ENCODE measurements at places on chromosomes 16 and 17.

DNA sequence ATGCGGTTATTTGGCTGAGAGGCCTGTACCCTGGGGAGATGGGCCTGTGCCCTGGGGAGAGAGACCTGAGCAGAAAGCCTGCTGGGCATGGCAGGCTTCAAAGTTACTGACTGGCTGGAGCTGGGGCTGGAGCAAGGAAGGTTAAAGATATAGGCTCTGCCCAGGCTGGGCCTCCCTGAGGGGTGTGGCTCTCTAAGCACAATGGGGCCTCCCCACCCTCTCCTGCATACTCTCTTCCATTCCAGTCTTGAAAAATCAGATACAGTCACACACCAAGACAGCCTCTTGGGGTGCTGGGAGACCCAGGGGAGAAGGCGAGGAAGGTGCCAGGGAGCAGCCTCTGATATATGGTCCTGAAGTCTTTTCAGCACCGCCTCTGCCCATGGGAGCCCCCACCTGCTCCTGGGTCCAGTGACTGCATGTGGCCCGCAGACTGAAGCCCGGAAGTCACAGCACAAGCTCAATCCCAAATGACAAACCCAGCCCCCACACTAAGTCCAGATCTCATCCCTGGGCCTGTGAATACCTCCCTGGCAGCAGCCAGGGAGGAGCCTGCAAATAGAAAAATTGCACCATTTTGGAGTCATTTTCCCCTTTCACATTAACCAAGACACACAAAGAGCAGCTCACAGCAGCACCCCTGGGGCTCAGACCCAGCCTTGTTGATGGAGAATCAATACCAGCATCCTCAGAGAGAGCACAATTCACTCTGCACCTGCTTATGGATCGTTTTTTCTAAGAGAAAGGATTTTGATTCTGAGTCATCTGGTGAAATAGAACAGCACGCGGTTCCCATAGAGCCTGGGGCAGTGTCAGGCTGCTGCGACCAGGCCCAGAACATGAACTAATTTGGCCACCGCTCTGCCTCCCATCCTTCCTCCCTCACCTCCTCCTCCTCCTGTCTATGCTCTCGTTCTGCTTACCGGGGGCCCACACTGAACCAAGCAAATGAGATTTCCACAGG lies 25.6 kb upstream of the CACNG1 start:
- peaks cover 7% of the 10 kb centered on the region for H3K27me3 ChIP-seq
- ATAC-seq = no peak
- H3K4me3 ChIP-seq = no peak overlapping the region
- H3K27ac ChIP-seq = no peak overlapping the region
- H3K4me1 ChIP-seq = no peaks in the 10 kb centered on the region
- no peaks in the 10 kb centered on the region for H3K36me3 ChIP-seq

DNA sequence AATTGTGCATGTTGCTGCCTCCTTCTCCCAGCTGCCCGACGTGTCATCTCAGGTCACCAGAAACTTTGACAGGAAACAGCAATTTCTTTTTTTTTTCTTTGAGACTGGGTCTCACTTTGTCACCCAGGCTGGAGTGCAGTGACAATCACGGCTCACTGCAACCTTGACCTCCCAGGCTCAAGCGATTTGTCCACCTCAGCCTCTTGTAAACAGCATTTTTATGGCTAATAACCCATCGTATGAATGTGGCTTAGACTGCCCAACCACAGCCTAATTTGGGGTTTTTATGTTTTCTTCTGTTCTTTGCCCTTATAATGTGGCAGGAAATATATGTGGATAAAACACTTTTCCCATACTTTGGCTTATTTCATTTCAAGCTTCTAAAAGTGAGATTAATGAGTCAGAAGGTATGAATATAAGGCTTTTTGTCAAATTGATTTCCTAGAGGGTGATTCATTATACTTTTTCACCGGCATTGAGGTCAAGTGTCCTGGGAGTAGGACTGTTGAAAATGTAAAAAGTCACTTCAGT lies 31.0 kb upstream of the SLC5A10 start:
- ATAC-seq = no peak
- peak overlapping the region; percentile 93 for H3K27ac ChIP-seq
- no peaks in the 10 kb centered on the region for H3K27me3 ChIP-seq
- H3K36me3 ChIP-seq = peaks cover 34% of the 10 kb centered on the region

- H3K4me3 ChIP-seq = no peak overlapping the region
- H3K4me1 ChIP-seq = no peaks in the 10 kb centered on the region
- no peaks in the 10 kb centered on the region for H3K27me3 ChIP-seq
- ATAC-seq = no peak
- peaks cover 19% of the 10 kb centered on the region for H3K36me3 ChIP-seq
These were observed 6.3 kb upstream of the TBCD start for GRCh38 chr17:82745524-82745923.

DNA sequence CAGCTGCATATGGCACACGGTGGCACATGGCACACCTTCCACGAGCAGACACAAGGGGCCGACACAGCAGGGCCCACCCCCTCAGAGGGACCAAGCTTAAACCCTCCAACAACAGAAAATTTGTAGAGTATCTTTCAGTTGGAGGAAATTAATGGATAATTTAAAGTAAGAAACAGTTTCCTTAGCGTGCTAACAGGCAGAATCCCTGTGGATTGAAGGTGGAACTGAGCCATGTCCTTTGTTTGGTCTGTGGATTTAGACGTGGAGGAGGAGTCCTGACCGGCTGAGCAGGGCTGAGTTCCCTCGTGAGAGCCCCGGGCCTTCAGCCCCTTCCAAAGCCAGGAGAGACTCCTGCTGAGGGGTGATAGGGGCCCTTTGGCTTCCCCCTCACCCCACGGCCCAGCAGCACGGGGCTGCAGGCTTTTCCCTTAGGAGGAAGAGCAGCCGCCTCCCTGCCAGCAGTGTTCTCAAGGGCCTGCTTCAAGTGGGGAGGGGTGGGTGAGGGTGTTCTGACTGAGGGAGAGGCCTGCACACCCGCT lies 1.4 kb upstream of the CYB561 start:
- peak overlapping the region; percentile 69 for H3K27ac ChIP-seq
- no peak for ATAC-seq
- peaks cover 12% of the 10 kb centered on the region for H3K4me1 ChIP-seq
- no peaks in the 10 kb centered on the region for H3K27me3 ChIP-seq

- H3K27ac ChIP-seq = peak overlapping the region; percentile 83
- ATAC-seq = no peak
- peaks cover 53% of the 10 kb centered on the region for H3K4me1 ChIP-seq
- H3K27me3 ChIP-seq = no peaks in the 10 kb centered on the region
- no peak overlapping the region for H3K4me3 ChIP-seq
These were observed 21.5 kb upstream of the SPN start for GRCh38 chr16:29641561-29641960.

DNA sequence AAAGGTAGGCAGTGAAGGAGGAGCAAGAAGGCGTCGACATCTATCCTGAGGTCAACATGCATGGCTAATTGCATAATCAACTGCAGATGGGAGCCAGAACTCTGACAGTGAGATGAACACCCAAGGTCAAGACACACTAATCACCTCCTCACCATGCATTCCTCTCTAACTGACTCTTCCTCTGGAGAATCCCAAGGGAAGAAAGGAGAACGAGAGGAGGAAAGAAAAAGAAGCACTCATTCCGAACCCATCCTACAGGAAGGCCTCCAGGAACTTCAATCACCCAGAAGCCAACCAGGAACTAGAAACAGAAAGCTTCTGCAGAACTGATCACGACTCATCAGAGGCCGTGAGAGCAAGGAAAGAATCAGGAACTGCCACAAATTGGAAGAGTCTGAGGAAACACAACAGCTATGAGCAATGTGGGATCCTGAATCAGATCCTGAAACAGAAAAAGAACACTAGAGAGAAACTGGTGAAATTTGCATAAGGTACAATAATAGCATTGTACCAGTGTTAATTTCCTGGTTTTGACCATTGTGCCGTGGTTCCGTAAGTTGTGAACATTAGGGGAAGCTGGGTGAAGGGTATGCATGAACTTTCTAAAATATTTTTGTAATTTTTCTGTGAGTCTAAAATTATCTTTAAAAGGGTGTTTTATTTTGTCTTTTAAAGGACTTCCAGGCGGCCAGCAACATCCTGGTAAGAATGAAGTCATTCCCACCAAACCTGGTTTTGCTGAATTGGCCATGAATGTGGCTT lies 10.0 kb upstream of the BEAN1 start:
- H3K36me3 ChIP-seq = no peaks in the 10 kb centered on the region
- no peaks in the 10 kb centered on the region for H3K27me3 ChIP-seq
- peaks cover 12% of the 10 kb centered on the region for H3K4me1 ChIP-seq
- no peak for ATAC-seq
- H3K27ac ChIP-seq = no peak overlapping the region
- H3K4me3 ChIP-seq = no peak overlapping the region

GRCh38 chr16:76197900-76198299 lies 79.3 kb upstream of the CNTNAP4 start:
- ATAC-seq = no peak
- H3K27ac ChIP-seq = no peak overlapping the region
- H3K4me1 ChIP-seq = no peaks in the 10 kb centered on the region

DNA sequence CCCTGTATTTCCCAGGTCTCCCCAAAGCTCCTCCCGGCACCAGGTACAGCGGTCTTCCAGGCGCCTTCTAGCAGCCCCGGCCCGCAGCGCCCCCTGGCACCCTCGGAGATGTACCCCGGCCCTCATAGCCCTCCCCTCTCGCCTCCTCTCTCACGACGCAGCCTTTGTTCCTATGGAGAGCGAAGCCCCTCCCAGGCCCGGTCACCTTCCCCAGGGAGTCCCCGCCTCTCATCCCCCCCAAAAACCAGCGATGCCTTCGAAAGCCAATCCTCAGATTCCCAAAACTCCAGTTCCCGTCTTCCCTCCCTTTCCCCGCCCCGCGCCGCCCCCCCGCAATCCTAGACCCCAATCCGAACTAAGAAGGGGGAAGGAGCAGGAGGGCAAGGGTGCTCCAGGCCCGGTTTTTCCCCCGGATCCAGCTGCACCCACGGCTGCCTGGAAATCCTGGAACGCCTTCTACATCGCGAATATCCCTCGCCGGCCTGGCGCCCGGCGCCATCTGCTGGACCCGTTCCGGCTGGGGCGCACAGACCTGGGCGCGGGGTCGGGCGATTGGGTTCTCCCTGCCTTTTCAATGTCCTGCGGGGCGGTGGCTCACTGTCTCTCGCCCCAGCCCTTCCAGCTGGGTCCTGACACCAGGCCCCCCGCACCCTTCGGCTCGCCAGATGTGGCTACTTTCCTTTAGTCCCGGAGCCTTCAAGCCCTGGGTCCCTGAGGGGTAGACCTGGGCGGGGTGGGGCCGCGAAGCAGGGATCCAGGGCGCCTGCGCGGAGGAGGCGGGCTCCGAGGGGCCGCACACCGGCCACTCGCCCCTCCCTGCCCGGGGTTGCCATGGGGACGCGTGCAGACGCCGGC lies at the start of gene DNAH2:
DNAH2 (plus strand) TSS at position 844 of the 855 bp plus-strand sequence. CDS start 1,991 bp downstream, outside the sequence.
- peak; percentile 77 for ATAC-seq
- H3K4me3 ChIP-seq = peak within 1 kb of the TSS; percentile 82
- peaks cover 96% of the 10 kb centered on the region for H3K27me3 ChIP-seq

DNA sequence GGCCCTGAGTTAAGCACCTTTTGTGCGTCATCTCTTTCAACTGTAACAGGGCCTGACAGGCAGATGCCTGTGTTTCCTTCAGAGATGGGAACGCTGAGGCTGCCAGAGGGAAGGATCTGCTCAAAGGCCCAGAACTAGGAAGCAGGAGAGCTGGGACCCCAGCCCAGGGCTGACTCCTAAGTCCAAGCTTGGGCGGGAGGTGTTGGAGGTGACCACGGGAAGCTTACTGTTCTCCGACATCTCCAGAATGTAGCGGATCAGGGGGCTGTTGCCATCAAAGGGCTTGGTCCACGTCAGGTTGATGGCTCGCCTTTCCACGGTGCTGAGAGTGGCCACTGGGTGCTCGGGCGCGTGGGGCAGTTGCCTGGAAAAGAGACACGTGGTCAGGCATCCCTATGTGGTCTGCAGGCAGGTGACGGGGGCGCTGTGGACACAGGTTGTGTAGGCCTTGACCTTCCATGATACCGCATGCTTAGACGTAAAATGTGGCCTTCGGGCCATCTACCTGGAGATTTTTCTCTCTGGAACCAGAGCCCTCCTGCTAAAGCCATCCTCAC lies 111.4 kb upstream of the CDC42EP4 start:
- no peak overlapping the region for H3K27ac ChIP-seq
- no peak for ATAC-seq
- no peaks in the 10 kb centered on the region for H3K27me3 ChIP-seq
- no peak overlapping the region for H3K4me3 ChIP-seq

DNA sequence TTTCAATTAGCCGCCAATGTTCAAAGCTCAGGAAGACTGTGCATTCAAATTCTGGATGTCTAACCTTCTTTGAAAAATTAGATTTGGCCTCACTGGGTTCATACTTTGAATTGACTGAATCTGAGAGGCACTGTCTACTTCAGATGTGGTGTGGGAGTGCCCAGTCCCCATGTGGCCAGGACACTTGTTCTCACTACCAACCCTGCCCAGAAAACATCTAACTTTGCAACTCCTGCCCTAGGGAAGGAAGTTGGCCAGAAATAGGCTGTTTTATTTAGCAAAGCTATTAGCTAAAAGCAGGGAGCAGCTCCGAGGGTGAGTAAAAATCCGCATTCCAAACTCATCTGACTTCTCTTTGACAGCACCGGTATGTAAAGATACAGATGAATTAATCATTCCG lies 86.3 kb downstream of the XYLT1 start:
- no peak overlapping the region for H3K4me3 ChIP-seq
- no peak overlapping the region for H3K27ac ChIP-seq
- H3K36me3 ChIP-seq = peaks cover 13% of the 10 kb centered on the region
- H3K4me1 ChIP-seq = peaks cover 55% of the 10 kb centered on the region
- H3K27me3 ChIP-seq = no peaks in the 10 kb centered on the region

DNA sequence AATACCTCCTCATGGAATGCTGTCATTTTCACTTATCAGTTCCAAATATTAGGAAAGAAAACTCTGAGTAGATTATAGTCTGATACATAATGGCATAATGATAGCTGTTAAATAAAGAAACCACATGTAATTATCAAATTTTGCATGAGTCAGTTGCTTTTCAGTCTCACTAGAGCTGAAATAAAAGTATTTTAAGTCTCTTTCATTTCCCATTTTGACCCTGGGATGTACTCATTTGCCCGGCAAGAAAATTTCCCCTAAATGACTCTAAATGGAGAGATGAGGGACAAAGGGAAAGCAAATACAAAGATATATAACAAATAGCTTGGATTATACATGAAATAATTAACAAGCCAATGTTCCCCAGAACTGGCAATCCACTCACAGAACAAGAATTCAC lies 47.9 kb upstream of the CPHXL start:
- H3K4me3 ChIP-seq = no peak overlapping the region
- H3K4me1 ChIP-seq = no peaks in the 10 kb centered on the region
- peaks cover 46% of the 10 kb centered on the region for H3K27me3 ChIP-seq
- no peaks in the 10 kb centered on the region for H3K36me3 ChIP-seq
- no peak overlapping the region for H3K27ac ChIP-seq

DNA sequence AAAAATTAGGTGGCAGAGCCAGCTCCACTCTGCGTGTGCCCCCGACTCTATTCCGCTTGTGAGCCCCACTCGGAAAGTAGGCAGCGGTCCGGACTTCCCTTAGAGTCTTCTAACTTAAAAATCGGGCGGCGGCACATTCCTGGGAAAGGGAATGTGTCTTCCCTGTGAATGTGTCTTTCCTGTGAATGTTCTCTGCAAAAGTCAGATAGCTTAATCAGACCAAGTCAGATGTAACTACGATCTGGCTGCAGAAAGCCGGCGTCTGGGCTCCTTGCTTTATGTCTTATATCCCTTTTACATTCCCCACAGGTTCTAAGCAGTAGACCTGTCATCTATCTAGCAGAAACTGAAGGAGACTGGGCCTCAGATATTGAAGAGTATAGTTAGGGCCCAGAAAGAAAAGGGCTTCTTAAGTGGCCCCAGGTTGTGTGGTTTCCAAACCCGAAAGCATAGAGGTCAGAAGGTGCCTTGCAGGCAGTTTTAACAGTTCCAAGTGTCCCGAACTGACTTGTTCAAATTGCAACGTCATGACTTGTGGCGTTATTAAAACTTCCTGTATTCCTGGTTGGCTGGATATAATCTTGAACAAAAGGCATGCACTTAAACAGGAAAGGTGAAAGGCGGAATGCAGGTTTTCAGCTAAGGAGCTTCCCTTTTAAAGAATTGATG lies 601 bp downstream of the PHKB start:
- ATAC-seq = peak; percentile 49
- H3K36me3 ChIP-seq = peaks cover 35% of the 10 kb centered on the region
